ENCODE measurements at places on chromosomes 11 and 22. TPM values are rescaled to one million over a fixed set of nuclear protein-coding genes. Genes with fewer than 3 reads are reported as not detected.

The RNF121 gene
- total RNA-seq: 31.3 TPM

The GGTLC2 gene
- total RNA-seq: not detected

- no peak for DNase-seq
Observed at GRCh38 chr11:94722735-94723134, 45.4 kb upstream of the AMOTL1 start.

DNA sequence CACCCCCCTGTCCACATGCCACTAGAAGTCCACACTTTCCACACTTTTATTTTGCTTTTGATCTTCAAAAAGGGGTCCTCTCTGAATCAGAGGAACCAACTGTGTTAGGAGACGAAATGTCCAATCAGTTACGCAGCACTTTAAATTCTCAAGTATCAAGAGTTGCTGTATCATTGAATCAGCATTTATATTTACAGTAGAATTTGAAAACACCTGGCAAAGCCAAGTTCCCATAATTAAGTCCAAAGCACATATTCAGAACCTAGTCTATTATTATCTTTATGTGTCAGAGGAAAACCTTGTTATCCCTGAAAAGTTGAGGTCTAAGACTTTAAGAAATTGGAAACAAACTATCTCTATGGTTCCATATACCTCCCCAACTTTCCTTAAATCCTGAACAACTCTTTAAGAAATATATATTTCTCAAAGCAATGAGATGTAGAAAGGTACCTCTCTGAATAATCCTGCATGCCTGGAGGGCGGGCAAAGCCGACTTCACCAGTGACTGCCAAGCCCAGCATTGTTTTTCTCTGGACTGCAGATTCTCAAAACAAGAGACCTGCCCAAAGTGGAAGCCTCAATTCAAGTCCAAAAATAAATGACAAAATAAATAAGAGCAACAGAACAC is 75.9 kb upstream of the ARFGAP3 start:
- DNase-seq: no peak

The DRICH1 gene
- total RNA-seq: 1.6 TPM

GRCh38 chr11:78085972-78086371 is 6.3 kb upstream of the NDUFC2 start:
- DNase-seq: no peak

The APLNR gene
- total RNA-seq: 3.4 TPM

DNA sequence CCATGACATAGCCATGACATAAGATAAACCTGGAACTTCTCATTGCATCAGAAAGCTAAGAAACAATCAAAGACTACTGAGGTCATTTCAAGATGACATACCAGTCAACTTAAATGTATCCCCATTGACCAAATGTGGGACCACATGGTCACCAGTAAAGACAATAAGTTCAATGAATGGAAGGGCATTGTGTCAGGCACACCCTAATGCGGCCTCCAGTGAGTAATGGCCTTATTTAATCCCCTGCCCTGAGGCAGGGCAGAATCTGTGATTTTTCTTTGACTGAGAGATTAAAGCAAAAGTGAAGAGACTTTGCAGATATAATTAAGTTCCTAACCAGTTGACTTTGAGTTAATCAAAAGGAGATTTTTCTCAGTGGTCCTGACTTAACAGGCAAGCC is 17.3 kb upstream of the SYT8 start:
- no peak for DNase-seq

GRCh38 chr11:19980957-19981669 is 179.2 kb downstream of the DBX1 start:
- DNase-seq: no peak

DNA sequence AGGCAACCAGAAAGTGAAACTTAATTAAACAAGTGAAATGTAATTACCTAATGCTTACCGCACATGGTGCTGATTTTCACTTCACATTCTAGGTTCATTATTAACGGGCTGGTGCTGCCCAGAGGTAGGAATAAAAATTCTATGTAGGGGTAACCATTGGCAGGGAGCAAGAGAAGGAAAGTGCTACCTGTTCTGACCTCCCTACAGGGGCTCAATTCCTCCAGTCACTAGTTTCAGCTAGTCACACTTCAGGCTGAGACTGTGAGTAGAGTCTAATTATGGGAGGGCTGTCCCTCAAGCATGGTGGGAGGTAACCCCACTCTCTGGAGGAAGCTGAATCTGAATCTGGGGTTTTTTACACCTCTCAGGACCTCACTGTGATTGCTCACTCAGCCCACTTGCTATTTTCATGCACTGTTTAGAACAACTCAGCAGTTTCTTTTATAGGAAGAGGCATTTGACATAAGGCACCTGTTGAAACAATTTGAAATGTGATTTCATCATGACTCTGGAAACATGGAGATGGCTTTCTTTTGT is 75.4 kb downstream of the MAML2 start:
- DNase-seq: no peak

DNA sequence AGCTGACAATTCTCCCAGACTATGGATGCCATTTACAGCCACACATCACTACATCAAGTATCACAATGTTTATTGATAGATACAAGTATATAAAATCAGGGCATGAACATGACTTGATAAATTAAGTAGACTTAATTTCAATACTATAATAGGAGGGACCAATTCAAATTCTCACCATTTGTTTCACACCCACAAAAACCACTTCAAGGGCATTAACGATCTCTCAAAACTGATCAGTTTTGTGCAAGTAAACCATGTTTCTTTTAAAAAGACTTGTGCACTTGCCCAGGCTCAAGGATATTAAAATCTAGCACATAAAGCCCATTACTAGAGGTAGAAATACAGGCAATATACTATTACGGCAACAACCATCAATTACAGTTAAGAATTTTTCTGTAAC is 11.7 kb downstream of the EIF4G2 start:
- DNase-seq: no peak

DNA sequence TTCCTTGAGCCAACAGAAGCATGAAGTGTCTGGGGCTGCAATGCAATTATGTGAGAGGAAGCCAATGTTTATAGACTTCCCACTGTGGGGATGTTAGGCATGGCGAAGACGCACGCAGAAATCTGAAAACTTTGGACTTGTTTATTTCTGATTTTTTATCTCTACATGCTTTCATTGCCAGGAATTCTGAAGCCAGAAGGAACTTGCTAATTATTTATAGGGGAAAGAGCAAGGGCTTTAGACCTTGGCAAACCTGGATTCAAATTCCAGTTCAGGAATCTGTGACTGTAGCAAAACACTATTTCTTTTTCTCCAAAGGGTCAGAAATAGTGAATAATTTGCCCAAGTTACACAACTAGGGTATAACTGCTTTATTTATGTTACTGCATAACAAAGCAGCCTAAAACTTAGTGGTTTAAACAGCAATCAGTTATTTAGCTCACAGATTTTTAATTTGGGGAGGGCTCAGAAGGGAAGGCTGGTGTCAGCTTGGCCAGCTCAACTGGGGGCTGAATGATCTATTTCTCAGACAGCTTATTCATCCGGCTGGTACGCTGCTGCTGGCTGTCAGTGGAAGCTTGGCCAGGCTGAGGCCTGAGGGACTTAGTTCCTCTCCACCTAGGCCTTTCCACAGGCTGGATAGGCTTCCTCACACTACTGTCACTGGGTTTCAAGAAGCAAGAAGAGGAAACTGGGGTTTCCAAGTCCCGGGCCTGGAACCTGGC is 1.9 kb upstream of the OR6Q1 start:
- peak; percentile 30 for DNase-seq

GRCh38 chr11:101668236-101668635 is 84.4 kb upstream of the TRPC6 start:
- no peak for DNase-seq

The VWA5A gene
- 33.5 TPM for total RNA-seq

The NCF4 gene
- 2.0 TPM for total RNA-seq

The OR51B2 gene
- total RNA-seq: not detected

The CARD16 gene
- 5.9 TPM for total RNA-seq

GRCh38 chr22:45493286-45493771 is 9.4 kb upstream of the FBLN1 start:
- DNase-seq: peak; percentile 71

The POLR3H gene
- total RNA-seq: 18.7 TPM

The CD3D gene
- 2.8 TPM for total RNA-seq

GRCh38 chr11:9231848-9232177 is 33.3 kb downstream of the DENND5A start:
- DNase-seq: peak; percentile 22

- DNase-seq: peak; percentile 20
Observed at GRCh38 chr11:105609832-105610781, at the start of gene GRIA4. Gene GRIA4 (plus strand): TSS chr11:105610073. CDS start chr11:105610998, 925 bp downstream.

The MS4A15 gene
- total RNA-seq: 0.28 TPM

DNA sequence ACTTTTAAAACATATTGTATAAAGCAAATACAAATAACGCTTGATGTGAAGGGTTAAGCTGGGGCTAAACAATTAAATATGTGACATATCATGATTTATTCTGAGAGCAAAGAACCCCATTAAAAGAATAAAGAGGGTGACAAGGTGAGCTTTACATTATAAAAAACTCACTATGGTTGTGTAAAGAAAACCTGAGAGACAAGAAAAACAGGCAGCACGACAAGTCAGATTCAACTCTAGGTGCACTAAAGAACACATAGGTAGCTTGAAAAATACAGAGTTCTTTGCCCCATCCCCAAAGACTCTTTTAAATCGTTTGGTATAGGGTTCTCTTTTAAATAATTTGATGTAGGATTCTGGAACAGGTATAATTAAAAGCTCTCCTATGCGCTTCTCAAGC is 63.5 kb downstream of the LUZP2 start:
- DNase-seq: no peak

The MIAT gene
- 10.2 TPM for total RNA-seq

DNA sequence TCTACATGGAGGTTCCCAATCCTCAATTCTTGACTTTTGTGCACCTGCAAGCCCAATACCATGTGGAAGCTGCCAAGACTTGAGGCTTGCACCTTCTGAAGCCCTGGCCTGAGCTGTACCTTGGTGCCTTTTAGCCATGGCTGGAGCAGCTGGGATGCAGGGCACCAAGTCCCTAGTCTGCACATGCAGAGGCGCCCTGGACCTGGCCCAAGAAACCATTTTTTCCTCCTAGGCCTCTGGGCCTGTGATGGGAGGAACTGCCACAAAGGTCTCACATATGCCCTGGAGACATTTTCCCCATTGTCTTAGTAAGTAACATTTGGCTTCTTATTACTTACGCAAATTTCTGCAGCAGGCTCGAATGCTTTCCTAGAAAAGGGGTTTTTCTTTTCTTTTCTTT is 431.9 kb upstream of the ANO5 start:
- DNase-seq: no peak

DNA sequence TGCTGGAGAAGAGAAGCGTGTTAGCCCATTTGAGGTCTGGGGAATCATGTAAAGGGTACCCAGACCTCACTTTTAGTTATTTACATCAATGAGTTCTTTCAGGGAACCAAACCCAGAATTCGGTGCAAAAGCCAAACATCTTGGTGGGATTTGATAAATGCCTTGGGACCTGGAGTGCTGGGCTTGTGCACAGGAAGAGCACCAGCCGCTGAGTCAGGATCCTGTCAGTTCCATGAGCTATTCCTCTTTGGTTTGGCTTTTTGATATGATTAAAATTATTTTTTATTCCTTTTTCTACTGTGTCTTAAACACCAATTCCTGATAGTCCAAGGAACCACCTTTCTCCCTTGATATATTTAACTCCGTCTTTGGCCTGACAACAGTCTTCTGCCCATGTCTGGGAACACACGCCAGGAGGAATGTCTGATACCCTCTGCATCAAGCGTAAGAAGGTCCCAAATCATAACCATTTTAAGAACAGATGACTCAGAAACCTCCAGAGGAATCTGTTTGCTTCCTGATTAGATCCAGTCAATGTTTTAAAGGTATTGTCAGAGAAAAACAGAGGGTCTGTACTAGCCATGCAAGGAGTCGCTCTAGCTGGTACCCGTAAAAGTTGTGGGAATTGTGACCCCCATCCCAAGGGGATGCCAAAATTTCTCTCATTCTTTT is 65.2 kb downstream of the ALX4 start:
- DNase-seq: no peak

The MRPL21 gene
- total RNA-seq: 46.5 TPM

DNA sequence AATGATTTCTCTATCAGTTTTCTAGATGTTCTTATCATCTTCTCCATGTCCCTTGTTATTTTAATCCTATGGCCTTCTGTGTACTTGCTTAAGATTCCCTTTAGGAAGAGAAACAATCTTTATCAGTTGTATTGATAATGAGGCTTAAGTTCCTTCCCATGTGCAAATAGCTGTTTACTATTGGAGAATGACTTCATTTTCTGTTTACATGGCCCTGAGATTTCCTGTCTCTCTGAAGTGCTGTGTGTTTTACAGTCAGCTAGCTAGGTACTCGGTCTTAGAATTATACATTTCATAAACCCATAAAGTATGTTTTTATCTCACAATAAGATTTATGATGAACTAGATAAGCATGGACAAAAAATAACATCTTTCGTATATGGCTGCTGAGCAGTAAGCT is 67.5 kb upstream of the CCDC179 start:
- DNase-seq: no peak

DNA sequence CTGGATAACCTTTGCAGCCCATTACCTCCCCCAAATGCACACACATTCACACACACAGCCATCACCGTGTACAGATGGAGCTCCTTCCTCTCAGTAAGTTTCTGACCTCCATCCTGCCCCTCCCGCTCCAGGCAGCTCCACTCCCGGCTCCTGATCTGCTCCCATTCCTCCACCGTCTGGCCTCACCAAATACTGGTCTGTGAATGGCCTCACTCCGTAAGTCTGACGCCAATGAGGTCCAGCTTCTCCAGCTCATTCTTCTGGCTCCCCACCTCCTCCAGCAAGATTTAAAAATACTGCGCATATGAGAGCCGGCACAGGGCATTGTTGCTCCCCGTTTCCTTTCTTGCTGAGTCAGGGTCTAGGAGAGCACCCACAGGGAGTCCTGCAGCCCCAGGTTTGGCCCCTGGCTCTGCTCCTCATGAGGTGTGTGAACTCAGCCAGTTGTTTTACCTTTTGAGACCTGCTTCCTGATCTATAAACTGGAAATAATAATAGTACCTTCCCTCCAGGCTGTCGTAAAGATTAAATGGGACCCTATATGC is 14.0 kb upstream of the TUB start:
- DNase-seq: no peak

The TRPM5 gene
- 2.4 TPM for total RNA-seq

The NARS2 gene
- total RNA-seq: 21.8 TPM

DNA sequence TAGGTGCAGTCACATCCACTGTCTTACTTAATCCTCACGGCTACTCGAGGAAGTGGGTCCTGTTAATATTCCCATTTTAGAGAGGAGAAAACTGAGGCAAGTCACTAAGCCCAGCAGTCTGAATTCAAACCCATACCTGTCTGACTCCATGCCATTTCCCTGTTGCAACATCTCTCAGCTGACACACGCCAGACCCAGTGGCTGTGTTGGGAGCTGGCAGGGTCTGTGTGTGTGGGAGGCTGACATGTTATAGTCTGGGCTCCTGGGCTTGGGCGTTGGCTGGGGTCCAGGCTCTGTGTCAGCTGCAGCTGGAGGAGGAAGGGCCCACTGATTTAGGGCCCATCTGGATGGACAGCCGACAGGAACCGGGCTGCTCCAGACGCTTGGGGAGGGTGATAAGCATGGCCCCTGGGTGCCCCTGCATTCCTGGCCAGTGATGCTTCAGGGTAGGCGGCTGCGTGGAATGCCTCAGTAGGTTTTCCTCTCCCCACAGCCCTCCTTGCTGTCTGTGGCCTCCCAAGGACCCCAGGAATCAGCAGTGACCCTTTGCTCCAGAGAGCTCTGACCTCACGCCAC is 562.5 kb downstream of the MN1 start:
- peak; percentile 51 for DNase-seq

The NAV2 gene
- total RNA-seq: 7.1 TPM

GRCh38 chr22:19942157-19943081 is 801 bp upstream of the TXNRD2 start:
- DNase-seq: peak; percentile 64
